ENCODE measurements at places on chromosomes 1 and 21. TPM values are rescaled to one million over a fixed set of nuclear protein-coding genes. Genes with fewer than 3 reads are reported as not detected.

DNA sequence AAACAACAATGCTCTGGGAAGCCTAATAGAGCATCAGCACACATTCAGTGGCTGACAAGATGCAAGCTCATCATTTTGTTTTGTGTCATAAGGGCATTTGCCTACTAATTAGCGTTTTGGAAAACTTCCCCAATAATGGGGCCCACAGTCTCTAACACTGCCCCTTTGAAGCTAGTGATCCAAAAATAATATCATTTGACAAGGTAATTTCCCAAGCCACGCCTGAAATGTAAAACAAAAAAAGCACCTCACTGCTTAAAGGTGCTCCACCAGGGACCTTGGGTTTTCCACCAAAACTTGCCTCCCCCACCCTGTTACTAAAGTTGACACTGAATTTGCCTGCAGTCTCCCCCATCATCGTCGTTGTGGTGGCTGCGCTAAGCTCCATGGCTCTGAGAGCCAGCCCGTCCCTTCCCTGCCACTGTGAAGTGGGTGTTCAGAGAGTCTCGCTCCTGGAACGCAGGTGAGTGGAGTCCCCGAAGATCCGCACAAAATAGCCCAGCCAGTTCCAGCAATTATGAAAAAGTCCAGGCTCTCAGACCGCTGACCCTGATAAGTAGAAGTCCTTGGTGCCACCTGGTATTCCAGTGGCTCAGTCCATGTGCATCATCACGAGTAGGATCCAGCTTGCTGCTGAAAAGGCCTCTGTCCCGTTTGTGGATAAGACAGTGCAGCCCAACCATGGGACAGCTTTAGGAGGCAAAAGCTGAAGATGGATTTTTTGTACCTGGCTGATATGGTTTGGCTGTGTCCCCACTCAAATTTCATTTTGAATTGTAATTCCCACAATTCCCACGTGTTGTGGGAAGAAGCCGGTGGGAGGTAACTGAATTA is 52.2 kb downstream of the RAB3GAP2 start:
- DNase-seq = no peak

PRR9 gene
- 1.2 TPM for total RNA-seq

DNA sequence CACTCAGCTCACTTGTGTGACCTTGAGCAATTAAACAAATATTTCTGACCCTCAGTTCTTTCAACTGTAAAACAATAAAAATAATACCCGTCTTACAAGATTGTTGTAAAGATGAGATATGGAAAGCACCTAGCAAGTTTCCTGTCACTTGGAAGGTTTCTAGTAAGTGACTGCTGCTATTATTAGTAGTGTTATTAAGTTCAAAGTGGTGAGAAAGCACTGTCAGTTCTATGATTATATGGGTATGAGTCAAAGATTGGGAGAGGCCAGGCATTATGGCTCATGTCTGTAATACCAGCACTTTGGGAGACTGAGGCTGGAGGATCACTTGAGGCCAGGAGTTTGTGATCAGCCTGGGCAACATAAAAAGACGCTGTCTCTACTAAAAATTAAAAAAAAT is 145.4 kb downstream of the C1orf21 start:
- DNase-seq = no peak

ACTL8 gene
- not detected for total RNA-seq

GRCh38 chr1:170727963-170728362 is 64.0 kb downstream of the PRRX1 start:
- no peak for DNase-seq

GRCh38 chr1:214550013-214550856 is 1.2 kb downstream of the PTPN14 start:
- DNase-seq = no peak

DNA sequence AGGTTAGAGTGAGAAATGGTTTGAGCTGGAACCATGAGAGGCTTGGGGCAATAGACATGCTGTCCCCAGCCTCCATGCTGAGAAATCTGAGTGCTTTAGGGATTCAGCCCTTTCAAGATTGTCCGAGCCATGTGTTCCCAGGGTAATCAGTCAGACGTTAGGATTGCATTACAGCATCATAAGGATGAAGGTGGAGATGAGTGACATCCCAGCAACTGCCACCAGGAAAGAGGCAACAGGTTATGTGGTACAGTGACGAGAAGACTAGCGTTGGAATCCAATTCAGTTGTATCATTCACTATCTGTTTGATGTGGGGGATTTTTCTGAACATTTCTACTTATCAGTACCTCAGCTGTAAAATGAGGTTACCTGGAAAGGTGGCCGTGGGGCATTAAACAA is 1.7 kb downstream of the CAMK1G start:
- DNase-seq = no peak

DNA sequence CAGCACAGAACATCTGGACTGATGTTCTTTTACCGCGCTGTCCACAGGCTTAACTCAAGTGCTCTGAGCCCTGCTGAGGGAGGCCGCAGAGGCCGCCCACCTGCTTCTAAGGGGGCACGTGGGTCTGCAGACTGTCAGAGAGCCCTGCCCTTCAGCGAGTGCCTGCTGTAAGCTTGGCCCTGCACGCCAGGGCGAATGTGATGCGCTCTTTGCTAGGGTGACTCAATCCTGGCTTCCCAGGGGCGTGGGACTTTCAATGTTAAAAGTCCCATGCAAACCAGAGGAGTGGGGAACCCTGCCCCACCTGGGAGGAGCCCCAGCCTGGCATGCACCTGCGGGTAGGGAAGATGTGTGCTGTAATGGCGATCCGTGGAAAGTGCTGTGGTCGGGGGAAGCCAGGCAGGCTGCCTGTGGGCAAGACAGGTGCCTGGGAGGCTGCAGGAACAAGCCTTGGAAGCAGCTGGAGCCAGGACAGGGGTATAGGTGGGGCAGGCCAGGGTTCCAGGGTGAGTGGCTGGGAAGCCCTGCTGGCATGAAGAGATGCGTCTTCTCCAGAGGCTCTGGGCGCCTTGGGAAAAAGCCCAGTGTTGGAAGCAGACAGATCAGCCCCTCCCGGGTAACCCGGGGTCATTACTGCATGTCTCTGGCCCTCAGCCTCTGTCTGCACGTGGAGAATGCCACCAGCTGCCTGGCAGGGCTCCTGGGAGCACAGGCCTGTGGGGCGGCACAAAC is 594 bp upstream of the PANK4 start:
- DNase-seq = no peak

- DNase-seq = no peak
Measured at GRCh38 chr1:178639326-178639725, 85.7 kb upstream of the RALGPS2 start.

DNA sequence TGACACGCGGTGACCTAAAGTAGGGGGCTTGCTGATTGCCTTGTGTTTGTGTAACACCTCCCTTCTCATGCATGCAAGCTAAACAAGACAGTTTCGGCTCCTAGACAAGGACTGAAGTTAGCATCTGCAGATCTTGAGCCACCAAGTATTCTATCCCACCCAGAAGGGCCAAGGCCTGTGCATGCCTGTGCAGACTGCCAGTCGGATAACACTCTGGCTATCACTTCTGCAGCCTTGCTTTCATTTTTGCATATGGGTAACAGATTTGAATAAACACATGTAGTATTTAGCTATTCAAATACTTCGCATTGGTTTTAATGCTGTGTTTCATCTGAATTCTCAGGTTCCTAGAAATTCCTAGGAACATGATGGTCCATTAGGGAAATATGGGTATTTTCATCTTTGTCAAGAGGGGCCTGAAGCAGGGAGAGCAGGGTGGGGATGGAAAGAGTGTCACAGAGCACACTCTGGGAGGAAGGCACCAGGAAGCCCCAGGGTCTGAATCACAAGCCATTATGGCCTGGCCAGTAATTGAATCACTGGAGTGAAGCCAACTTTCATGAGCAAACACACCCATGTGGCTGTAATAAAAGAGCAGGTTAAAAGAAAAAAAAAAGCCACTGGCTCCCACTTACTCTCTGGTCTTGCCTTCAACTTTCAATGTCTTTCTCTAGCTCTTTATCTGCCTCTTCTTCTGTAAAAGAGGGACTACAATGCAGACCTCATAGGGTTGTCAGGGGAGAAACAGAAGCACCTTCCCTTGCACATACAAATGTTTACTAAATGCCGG is 28.3 kb downstream of the GADD45A start:
- no peak for DNase-seq

DPT gene
- total RNA-seq = 52.2 TPM

FAM229A gene
- 0.89 TPM for total RNA-seq

PODN gene
- 47.2 TPM for total RNA-seq

TESK2 gene
- 3.5 TPM for total RNA-seq

DNA sequence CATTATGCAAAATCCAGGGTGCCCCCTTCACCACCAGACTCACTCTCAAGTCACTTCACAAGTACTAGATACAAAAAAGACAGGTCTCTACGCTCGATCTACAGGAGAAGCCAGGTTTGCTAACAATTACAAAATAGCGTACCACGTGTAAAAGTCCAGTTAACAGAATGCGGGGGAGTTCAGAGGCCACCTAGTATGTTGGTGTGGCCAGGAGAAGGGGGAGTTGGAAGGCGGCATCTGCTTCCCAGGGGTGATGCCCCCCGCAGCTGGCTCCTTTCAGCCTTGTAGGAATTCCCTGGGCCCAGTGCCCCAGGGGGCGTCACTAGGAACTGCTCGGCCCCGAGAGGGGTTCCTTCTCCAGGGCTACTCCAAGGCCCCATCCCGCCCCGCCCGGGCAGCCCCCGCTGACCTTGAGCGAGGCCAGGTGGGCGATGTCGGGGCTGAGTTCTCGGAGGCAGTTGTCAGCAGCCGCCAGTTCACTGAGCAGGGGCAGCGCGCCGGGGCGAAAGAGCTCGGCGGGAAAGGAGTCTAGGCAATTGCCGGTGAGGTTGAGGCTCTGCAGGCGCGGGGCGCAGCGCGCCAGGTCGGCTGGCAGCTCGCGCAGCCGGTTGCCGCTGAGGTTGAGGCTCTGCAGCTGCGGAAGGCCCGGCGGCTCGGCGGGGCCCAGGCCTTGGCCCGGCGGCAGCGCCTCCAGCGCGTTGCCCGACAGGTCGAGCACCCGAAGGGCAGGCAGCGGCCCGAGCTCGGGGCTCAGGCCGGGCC is 664 bp downstream of the LRRC47 start:
- no peak for DNase-seq

DNA sequence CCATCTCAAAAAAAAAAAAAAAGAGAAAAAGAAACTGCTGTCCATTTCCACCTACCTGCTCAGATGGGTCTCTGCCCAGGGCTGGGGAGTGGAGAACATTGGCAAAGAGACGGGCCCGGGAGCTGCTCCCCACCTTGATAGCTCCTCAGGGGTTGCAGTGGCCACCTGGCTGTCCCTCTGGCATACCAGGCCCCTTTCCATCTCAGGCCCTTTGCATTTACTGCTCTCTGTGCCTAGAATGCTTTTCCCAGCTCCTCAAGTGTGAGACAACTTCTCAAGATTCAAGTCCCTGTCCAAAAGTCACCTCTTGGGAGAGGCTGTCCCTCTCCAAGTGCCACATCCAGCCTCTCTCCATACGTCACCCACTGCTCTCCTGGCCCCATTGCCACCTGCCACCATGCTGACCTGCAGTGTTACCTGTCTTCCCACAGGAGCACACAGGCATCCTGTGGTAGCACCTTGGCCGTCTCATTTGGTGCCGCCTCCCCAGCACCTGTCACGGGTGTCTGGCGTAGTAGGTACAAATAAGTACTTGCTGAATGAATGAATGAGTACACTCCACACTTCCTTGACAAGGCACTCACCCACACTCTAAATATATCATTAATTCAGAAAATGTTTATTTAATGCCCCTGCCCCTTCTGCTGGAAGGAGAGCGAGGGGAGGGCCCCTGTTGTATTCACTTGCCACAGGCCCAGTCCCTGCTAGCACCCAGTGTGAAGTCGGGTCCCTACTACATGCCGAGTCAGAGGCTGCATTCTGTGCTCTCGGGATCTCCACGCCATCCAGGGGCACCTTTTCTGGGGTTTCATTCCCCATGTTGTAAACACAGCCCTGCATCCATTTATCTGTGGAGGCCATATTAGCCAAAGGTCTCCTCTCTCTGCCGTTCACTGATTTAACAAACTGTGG is 48.8 kb downstream of the DISP3 start:
- no peak for DNase-seq

LCE1B gene
- total RNA-seq = not detected

DNA sequence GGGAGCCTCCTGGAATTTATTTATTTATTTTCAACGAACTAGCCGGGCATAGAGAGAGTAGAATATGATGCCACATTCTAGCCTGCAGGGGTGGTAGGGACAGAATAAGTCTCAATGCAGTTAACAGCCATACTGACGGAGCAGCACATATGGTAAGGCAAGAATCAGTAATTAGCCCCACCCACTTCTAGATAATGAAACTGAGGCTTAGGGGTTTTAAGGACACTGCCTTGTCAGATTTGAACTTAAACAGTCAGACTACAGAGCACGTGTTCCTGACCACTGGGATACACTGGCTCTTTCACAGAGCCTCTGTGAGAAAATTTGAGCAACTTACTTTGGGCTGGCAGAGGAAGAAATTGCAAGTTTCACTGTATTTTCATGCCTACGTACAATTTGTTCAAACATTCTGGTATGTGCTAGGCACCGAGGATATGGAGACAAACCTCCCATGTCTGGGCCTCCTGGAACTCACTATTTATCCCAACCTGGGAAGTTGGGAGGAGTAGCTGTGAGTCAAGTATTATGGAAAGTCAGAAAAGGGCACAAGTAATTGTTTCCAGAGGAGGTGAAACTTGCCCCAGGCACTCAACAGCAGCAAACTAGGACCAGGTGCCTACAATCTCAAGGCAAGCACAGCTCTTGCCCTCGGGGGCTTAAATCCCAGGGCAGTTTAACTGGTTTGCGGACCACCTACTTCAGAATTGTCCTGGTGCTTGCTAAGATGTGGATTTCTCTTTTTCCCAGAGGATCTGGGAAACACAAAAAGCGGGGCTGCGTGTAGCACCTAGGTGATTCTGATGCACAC is 1.6 kb upstream of the CLIC4 start:
- DNase-seq = no peak

SASS6 gene
- total RNA-seq = 1.7 TPM

DNA sequence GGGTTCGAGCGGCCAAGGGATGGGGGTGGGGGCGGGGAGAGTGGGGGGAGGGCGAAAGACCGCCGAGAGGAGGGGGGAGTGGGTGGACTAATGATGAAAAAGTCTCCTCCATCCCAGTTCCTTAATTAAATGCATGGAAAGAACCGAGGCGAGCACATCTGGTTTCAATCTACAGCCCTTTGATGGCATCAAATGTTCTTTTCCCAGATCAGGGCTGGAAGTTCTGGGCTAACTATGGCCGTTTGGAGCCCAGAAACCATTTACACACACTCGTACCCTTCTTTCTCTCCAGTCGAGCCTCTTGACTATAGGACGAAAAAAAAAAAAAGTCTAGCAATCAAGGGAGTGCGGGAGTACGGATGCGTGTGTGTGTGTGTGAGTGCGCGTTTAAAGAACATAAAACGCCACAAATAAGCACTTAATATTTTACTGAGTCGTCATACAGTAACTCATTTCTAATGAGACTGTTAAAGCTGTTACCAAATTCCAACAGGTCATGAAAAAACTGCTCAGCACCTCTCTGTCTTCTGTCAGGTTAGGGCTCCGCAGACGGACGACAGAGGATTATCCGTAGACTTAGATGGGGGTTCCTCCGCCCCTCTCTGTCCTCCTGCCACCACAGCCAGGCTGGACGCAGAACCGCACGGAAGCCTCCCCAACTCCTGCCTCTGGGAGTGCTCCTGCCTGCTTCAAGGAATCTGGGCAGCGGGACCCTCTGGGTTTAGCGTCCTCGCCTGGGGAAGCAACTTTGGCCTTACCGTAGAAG is 2.1 kb upstream of the PRRX1 start:
- DNase-seq = no peak

CHIA gene
- not detected for total RNA-seq

LDLRAD1 gene
- not detected for total RNA-seq

GRCh38 chr1:212024469-212025149 is 10.7 kb downstream of the INTS7 start:
- no peak for DNase-seq

GRCh38 chr1:87888446-87888845 is 559.8 kb downstream of the LMO4 start:
- no peak for DNase-seq

- DNase-seq = no peak
Measured at GRCh38 chr1:180210008-180210620, 19.9 kb upstream of the LHX4 start.

LYSMD1 gene
- total RNA-seq = 16.1 TPM

GBP7 gene
- not detected for total RNA-seq

Data from right atrium auricular region (tissue), 2 donors.